ENCODE measurements at places on chromosomes 3 and 15. TPM values are rescaled to one million over a fixed set of nuclear protein-coding genes. Genes with fewer than 3 reads are reported as not detected.

GRCh38 chr3:134056464-134056891 is 26.8 kb upstream of the SLCO2A1 start:
- no peaks in the 10 kb centered on the region for H3K4me1 ChIP-seq
- H3K27ac ChIP-seq = no peak overlapping the region
- no peak for DNase-seq
- no peaks in the 10 kb centered on the region for H3K27me3 ChIP-seq
- no peaks in the 10 kb centered on the region for H3K36me3 ChIP-seq

DNA sequence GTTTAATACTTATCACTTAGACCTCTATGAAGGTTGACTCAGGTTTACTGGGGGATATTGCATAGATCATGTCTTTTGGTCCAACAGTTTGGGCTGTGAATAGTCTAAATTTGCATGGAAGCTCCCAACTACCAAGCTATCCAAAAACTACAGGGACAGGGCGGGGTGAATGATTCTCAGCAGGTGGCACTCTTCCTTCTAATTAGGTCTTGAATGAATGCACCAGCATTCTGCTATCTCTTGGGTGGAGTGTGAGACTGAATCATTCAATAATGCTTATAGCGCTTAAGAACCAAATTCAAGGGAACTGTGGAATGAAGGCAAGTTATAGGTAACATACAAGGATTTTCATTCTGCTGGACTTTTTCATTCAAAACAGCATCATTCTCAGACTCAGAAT is 346.3 kb downstream of the TIGIT start:
- H3K36me3 ChIP-seq = peaks cover 28% of the 10 kb centered on the region
- DNase-seq = no peak
- H3K4me3 ChIP-seq = no peak overlapping the region

DNA sequence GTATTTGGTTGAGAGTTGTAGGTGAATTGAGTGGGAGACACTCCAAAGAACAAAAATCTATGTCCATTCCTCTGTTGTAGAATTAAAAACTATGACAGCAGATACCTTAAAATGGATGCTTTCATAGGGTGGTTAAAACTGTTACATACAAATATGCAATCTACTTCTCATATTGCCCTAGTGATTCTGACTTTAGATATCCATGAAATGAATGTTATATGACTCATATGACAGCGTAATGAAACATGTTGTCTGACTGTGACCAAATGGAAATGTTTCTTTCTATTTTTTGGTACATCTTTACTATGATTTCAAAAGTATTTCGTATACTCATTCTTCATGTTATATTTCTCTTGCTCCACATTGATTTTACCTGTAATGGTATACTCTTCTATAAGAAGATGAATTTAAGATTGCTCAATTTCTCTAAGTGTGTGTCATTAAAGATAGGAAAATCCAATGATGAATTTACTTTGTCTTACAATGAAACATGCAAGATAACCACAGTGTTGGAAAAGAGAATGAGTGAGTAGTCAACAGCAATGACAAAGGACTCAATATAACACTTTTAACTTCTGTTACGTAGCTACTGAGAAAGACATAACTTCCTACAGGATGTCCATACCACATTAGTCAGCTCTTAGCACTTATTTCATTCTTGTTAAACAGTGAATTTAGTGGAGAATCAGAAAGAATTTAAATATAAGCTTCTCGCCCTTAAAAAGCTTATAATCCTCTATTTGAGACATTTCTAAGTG is 79.3 kb upstream of the LSAMP start:
- DNase-seq = no peak
- no peak overlapping the region for H3K4me3 ChIP-seq
- no peak overlapping the region for H3K27ac ChIP-seq
- H3K36me3 ChIP-seq = no peaks in the 10 kb centered on the region

- H3K4me3 ChIP-seq = no peak overlapping the region
- peaks cover 13% of the 10 kb centered on the region for H3K4me1 ChIP-seq
- peaks cover 2% of the 10 kb centered on the region for H3K27me3 ChIP-seq
- no peak overlapping the region for H3K27ac ChIP-seq
- no peak for DNase-seq
- peaks cover 6% of the 10 kb centered on the region for H3K36me3 ChIP-seq
Observed at GRCh38 chr3:178969004-178969700, 102.5 kb downstream of the ZMAT3 start.

DNA sequence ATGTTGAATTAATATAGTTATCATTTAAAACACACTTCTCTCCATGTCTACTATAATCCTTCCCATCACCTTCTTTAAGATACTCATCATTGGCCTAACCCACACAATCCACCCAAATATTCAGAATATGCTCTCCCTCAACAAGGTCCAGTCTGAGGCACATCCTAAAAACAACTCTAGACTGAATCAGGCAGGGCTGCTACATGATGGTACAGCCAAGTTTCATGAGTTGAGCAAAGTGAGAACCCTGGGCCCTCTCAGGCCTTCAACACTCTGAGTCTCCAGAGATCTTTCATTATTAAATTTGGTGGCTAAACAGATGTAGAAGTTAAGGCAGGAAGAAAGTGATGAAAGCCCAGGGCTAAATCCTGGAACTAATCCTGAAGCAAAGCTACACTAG is 16.2 kb downstream of the ZNF148 start:
- peaks cover 5% of the 10 kb centered on the region for H3K36me3 ChIP-seq
- H3K27me3 ChIP-seq = no peaks in the 10 kb centered on the region
- H3K4me1 ChIP-seq = peaks cover 60% of the 10 kb centered on the region

- H3K27me3 ChIP-seq = peaks cover 14% of the 10 kb centered on the region
- no peaks in the 10 kb centered on the region for H3K4me1 ChIP-seq
- DNase-seq = no peak
- H3K36me3 ChIP-seq = no peaks in the 10 kb centered on the region
Observed at GRCh38 chr3:120244834-120245225, 40.2 kb downstream of the GPR156 start.

GRCh38 chr15:39777496-39777895 is 5.1 kb downstream of the FSIP1 start:
- peaks cover 25% of the 10 kb centered on the region for H3K4me1 ChIP-seq
- no peaks in the 10 kb centered on the region for H3K36me3 ChIP-seq
- no peak for DNase-seq
- no peak overlapping the region for H3K4me3 ChIP-seq

NPAP1 gene
- total RNA-seq = not detected

SLC28A2 gene
- total RNA-seq = not detected

BCL2A1 gene
- 103 TPM for total RNA-seq

LRRC28 gene
- total RNA-seq = 18.2 TPM
